ENCODE measurements at places on chromosomes 1 and 21.

DNA sequence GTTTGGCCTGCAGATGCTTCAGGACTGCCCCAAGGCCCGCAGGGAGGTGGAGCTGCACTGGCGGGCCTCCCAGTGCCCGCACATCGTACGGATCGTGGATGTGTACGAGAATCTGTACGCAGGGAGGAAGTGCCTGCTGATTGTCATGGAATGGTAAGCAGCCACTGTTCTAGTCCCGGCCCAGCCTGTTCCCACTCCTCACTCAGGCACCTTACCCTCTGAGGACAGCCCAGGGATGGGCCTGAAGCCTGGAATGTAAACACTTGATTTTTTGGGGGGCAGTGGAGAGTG lies 41.9 kb upstream of the IL19 start:
- DNase-seq: no peak

GRCh38 chr1:235156265-235156664 lies 4.8 kb downstream of the RBM34 start:
- DNase-seq: no peak

GRCh38 chr1:157045250-157046218 lies at the start of gene ARHGEF11:
TSS of gene ARHGEF11 (minus strand) at chr1:157045742. CDS start at chr1:157044330, 1,412 bp downstream.
- peak; percentile 79 for DNase-seq

DNA sequence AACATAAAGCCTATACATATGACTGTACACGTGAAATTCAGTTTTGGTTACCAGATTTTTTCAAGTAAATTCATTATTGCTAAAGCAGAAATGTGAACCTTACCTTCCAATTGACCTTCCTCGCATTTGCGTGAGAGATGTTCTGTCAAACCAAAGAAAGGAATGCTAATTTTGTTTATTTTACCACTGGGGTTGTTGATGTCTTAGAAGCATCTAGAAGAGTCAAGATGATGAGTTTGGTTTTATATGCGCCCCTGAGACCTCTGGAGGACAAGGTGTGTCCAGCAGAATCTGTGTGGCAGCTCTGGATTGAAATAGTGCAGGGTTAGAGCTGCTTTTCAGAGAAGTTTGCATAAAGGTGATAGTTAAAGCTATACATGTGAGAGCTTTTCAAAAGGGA lies 48.4 kb downstream of the ZBTB40 start:
- DNase-seq: no peak

DNA sequence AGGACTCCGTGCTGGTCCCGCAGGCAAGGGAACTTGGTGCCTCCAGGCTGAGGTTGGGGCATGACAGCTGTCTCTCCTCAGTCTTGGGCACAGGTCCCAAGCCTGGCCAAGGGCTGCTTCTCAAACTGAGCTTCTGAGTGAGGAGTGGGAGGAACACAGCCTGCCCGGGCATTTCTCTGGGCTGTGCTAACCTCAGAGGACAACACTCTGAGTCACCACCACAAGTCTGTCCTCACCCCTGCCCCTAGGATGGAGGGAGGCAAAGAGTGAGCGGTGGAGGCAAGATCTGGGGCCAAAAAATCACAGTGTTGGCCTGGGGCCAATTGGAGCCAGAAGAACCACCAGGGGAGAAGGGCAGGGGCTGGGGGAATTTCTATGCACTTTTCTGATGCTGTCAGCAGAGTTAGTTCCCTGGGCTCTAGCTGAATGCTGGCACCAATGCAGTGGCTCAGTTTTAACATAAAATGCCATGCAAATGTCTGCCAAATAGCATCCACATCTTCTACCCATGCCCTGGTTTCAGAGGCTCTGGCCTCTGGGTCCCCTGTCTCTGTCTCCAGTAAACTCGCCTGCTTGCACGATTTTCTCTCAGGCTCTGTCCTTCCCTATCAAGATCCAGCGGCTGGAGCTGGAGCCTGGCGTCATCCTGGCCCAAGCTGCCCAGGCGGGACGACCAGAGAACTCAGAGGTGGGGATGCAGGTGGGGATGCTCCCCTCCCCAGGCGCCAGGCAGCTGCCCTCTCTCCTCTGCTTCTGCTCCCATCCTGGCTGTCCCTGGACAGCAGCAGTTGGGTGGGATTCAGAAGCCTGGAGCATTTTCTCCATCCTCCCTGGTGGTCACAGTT lies 11.0 kb upstream of the CDK18 start:
- no peak for DNase-seq

- DNase-seq: no peak
Observed at GRCh38 chr1:42417166-42417565, 36.6 kb downstream of the RIMKLA start.

- DNase-seq: no peak
Observed at GRCh38 chr1:233217832-233218231, 77.7 kb downstream of the PCNX2 start.

DNA sequence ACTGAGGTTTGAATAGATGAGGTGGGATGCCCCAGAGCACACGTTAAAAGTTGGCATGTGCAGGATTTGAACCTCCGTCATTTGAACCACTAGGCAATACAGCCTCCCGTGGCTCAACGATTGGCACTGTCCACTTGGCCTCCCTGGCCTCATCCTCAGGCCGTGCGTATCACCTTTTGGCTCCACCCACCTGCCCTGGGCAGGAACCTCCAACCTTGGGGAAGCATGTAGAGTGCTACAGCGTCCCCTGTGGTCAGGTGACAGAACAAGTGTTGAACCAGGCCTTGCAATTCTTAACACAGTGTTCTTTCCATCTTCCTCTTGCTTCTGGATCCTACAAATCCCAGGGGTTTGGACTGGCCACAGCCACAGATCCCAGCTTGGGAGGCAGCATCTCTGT lies 112.6 kb downstream of the PAX7 start:
- no peak for DNase-seq

DNA sequence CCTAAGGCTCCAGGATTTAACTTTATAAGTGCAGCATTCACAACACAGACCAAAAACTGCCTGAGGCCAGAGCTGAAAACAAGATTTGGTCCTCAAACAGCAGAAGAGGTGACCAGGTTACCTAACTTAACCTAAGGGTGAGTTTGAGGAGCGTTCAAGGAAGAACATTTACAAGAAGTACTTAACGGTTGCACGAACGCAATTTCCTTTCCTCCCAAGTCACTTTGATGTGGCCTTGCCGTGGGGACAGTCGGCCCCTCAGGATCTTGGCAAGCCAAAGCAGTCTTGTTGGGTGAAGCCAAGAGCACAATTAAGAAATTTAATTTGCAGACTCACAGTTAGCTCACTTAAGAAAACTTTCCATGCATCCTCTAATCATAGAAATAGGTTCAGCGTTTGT lies 202.6 kb upstream of the COA6 start:
- no peak for DNase-seq

- DNase-seq: no peak
Observed at GRCh38 chr21:44529011-44529421, 11.0 kb downstream of the KRTAP10-1 start.

GRCh38 chr1:28751315-28752060 lies 14.7 kb downstream of the YTHDF2 start:
- no peak for DNase-seq

GRCh38 chr1:192831706-192832355 lies 23.0 kb downstream of the RGS2 start:
- no peak for DNase-seq

DNA sequence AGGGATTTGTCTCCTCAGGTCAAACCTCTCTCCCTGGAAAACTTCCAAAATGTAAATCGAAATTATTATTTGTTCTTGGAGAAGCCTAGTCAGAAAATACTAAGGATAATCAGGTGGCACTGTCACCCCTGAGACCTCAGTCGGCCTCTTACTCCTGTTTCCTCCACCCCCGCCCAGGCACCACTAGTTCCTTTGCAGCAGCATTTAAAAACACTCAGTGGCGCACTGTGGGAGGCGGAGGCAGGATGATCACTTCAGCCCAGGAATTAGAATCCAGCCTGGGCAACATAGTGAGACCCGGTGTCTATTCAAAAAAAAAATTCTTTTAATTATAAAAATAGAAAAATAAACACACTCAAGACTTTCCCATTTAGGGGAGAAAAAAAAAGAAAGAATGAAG lies 18.0 kb upstream of the IFNAR2 start:
- DNase-seq: no peak

All from liver (tissue), 10 donors.